T47D (cell line): ENCODE measurements at places on chromosomes 7 and 10.

GRCh38 chr7:12067156-12067831 lies 143.8 kb upstream of the TMEM106B start:
- DNase-seq: peak; percentile 33

DNA sequence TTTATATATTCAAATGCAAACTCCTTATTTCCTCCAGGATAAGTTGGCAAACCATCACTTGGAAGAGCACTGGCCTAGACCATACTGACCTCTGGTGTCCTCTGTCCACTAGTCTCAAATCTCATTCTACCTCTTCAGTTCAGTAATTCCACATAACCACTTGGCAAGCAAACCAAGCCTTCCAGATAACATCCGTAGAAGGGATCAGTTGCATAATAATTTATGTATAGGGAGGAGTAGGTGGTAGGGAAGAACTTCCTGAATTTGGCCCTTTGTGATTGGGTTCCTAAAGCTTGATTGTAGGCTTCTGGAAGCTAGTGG lies 55.0 kb downstream of the WAC start:
- peak; percentile 32 for DNase-seq

DNA sequence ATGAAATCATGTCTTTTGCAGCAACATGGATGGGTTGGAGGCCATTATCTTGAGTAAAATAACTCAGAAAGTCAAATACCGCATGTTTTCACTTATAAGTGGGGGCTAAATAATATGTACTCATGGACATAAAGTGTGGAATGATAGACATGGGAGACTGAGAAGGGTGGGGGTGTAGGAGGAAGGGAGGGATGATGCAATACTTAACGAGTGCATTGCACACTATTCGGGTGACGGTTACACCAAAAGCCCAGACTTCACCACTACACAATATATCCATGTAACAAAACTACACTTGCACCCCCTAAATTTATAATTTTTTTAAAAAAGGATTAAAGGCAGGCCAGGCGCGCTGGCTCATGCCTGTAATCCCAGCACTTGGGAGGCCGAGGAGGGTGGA lies 13.6 kb downstream of the LGI1 start:
- DNase-seq: no peak

GRCh38 chr10:51300617-51301304 lies 226.5 kb downstream of the PRKG1 start:
- DNase-seq: no peak

DNA sequence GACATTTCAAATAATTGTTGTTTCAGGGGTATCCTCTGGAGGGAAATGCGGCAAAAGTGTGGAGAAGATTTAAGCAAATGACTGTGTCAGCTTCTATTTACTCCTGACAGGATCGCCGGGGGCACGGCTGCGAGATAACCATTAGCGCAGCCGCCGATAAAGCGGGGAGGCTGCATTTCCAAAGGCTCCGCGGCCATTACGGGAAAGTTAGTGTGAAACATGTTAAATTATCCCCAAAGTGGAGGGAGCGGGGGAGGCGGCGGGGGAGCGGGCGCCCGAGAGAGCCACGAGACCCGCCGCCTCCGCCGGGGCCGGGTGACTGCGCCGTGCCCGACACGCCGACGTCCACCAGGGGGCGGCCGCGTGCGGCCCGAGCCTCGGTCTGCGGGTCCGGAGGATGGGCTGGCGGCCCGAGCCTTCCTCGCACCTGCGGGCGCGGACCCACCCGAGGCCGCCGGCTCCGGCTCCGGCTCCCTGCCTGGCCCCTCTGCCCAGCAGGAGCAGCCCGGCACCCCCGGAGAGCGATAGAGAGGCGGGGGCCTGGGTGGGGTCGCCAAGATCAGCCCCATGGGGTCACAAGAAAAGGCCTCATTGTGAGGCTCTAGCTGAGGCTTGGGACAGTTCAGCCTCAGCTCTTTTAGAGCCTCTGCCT lies 74.4 kb upstream of the PAX2 start:
- no peak for DNase-seq

- no peak for DNase-seq
Observed at GRCh38 chr7:148914208-148914777, 30.2 kb upstream of the EZH2 start.

DNA sequence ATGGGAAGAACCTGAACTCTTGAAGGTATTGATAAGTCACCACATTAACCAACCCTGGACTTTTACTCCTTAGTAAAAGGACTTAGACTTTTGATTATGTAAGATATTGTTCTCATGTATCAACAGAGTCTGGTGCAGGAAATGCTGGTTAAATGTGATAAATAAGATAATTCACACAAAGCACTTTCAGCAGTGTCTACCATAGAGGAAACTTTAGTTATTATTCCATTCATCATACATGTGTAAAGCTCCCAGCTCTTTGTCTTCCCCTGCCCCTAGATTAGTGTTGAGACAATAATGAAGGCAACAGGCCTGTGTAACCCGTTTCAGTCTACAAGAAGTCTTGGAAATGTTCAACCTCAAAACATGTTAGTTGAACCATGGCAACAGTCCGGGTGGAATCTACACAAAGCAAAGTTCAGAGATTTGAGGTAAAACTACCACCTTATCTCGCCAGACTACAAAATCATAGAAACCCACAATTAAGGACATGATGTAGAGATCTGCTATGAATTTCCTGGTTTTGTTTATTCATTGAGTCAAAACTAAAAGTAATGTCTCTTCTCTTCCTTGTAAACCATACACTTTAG lies 109.9 kb upstream of the ADO start:
- DNase-seq: no peak

DNA sequence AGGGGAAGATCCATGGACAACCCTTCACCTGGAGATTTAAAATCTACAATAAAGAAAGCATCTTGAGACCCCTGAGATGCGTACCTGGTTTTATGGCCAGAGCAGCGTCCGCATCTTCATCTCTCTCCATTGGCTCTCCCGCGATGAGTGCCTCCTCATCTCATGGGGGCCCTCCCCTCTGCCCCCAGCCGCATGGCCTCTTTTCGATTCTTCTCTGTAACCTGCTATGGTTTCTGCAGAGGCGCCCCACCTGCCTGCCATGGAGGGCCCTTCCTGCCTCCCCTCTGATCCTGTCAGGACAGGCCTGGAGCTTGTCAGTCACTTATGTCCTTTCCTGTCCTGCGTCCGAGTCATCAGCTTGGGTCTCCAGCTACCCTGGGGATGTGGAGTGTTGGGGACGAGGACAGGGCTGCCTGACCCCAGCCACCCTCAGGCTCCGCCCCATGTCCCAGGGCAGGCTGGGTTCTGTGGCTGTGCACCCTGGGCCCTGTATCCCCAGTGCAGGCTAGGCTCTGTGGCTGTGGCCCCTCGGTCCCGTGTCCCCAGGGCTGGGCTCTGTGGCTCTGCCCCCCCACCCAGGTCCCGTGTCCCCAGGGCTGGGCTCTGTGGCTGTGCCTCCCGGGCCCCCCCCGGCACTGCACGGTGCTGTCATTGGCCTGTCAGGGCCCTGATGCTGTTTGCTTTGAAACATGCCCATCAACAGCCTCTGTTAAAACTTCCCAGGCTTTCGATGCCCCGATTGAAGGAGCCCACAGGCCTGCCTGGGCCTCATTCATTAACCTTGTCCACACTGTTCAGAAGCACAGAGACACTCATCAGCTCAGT lies 99.8 kb downstream of the WDR37 start:
- DNase-seq: no peak

DNA sequence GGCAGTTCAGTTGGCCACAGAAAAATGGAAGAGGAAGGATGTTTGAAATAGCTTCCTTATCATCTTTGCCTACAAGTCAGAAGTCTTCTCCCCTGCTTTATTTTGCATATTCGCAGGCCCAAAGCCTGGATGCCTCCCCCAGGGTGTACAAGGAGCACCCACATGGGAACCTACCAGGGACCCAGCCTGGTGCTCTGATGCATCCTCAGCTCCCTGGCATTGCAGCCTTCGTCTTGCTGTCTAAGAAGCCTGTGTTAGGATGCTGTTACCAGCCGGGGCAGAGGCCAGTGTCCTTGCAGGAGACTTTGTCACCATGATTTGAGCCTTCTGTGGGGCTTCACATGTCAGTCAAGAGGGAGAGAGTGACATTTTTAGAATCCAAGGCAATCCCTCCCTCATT lies 27.0 kb upstream of the GPR26 start:
- DNase-seq: no peak

GRCh38 chr7:147915781-147916180 lies 674.8 kb upstream of the C7orf33 start:
- DNase-seq: no peak

GRCh38 chr10:90470966-90471365 lies 386.9 kb downstream of the HTR7 start:
- no peak for DNase-seq

DNA sequence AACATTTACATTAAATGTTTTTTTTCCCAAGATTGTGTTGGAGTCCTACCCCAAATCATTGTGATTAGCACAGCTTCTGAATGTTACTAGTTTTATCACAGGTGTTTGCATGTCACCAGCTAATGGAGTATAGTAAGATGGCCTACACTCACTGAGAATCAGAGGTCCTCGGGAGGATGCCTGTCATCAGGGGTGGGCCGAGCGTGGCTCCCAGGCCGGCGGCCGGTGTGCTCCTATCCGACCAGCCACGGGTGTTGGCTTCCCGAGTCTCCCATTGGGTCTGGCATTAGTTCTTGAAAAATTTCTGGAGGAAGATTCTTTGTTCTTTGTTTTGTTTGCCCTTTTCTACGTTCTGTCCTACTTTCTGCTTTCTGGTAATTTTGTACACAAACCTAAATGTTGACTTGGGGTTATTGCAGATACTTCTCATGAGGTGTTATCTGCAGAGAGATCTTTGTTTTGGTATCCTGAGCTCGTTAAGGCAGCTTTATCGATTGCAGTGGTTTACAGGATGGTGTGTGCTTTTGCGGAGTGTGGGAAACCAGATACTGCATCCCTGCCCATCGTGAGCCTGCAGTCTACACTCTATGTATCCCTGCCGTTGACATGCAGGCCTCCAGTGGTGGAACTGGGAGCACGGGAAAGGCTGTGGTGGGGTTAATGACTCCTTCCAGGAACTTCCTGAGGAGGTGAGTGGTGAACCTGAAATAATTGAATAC lies 67.3 kb upstream of the DNAJB6 start:
- no peak for DNase-seq

GRCh38 chr10:15444105-15445005 lies 73.3 kb upstream of the FAM171A1 start:
- no peak for DNase-seq

DNA sequence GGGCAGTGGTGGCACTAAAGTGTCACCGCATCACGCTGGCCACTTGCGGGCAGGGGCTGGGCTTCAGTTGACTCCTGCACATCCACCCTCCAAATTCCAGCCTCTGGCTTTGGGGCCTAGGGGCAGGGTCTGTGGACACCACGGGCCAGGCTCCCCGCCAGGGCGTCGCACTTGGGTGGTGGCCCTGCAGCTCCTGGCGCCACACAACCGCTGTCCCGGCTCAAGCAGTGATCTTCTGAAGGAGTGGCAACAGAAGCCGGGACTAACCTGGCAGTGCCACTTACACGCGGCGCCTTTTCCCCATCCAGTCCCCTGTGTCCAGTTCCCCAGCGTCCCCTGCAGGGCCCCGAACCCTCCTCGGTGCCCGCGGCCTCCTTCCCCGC lies 134.3 kb upstream of the ZNF92 start:
- no peak for DNase-seq

- no peak for DNase-seq
Observed at GRCh38 chr10:91049296-91049987, 128.6 kb upstream of the ANKRD1 start.

- DNase-seq: no peak
Observed at GRCh38 chr7:144818511-144818910, 17.3 kb downstream of the TPK1 start.

DNA sequence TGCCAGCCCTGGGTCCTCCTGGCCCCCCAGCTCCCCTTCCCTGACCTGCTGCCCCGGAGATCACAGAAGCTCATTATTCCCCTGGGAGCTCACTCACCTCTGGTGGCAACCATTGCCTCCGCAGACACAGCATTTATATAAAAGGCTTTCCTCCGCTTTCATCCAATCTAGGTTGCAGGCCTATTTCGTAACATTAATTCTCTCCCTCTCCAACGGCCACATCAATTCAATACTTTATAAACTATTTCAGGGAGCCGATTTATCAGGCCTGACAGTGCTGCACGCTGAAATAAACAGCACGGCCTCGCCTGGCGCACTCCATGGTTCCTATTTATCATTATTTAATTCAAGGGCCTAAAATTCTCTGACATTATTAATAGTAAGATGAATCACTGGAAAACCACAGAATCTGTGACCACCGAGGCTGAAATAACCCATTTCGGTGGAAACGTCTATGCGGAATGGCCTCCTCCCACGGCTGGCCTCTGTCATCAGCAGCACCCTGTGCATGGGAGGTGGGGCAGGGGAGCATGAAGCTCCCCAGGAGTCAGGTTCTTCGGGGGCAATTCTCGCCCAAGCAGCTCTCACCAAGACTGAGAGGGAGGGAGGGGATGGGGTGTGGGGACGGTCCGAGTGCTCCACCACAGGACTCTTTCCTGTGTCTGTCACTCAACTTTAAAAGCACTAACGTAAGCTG lies 249.3 kb upstream of the PFKP start:
- DNase-seq: no peak

- DNase-seq: no peak
Observed at GRCh38 chr10:113522460-113522859, 30.4 kb upstream of the HABP2 start.

DNA sequence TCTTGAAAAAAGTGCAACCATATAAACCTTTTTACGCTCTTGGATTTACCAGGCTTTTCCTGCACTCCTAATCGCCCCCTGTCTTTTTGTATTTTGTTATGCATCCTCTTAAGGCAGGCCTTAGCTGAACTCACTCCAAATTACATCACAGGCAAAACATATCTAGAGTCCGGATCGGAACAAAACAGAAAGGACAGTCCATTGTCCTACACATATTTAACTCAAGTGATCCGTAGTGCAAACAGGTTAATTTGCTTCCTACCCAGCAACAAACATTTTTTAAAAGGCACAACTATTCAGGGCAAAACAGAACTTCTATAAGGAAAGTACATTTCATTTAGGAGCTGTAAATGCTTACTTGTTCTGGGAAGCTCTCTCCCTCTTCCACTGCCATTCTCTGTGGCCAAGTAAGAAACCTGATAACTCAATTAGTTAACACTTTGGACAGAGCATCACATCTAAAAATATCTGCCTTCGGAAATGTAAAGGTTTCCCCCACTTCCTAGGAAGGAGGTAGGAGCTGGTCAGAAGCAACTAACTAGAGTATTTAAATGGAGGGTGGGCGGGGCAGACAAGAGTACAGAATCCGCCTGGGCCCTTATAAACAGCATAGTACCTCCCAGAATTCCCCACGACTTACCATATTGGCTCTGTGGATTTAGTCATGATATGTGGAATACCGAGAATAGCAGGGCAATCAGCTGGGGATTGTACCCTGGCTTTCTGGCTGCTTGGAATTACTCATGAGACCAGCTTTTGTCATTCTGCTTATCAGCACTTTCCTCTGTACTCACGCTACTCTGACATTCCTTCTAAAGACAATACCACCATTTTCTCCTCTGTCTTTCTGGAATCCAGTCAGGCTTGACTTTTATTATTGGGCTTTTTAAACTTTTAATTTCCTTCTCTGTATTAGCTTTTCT lies 89.5 kb downstream of the ANK3 start:
- no peak for DNase-seq
